ENCODE measurements at places on chromosomes 16 and 17.

GRCh38 chr17:6651919-6652452 is 424 bp downstream of the C17orf100 start:
- no peak for DNase-seq

DNA sequence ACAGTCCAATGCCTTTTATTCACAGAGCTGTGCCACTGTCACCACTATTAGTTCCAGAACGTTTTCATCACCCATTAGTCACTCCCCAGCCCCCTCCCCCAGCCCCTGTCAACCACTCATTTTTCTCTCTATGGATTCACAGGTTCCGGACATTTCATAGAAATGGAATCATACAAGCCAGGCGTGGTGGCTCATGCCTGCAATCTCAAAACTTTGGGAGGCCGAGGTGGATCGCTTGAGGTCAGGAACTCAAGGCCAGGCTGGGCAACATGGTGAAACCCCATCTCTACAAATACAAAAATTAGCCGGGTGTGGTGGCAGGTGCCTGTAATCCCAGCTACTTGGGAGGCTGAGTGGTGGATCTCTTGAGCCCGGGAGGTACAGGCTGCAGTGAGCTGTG is 759 bp upstream of the PAM16 start:
- DNase-seq: no peak

DNA sequence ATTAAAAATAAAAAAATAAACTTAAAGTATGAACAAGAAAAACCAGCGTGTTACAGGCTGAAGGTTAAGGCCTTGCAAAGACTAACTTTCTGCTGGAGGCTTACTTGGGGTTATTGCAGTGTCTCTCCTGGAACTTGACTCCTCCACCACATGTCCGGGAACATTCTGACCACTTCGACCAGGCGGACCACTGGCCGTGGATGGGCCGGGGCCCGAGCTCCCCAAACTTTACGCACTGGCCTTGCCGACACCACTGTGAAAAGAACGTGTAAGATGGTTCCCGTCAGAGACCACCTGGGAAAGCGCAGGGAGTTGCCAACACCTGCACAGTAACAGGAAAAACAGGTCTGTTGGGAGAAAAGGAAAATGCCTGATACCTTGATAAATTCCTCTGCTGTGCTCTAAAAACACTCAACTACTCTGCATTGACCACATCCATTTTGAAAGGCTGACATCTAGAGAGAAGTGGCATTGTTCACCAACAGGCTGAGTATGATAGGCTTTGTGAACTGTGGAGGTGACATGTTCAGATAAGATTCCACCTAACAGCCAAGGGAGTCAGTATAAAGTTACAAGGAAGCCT is 99.1 kb downstream of the ADAMTS18 start:
- no peak for DNase-seq

DNA sequence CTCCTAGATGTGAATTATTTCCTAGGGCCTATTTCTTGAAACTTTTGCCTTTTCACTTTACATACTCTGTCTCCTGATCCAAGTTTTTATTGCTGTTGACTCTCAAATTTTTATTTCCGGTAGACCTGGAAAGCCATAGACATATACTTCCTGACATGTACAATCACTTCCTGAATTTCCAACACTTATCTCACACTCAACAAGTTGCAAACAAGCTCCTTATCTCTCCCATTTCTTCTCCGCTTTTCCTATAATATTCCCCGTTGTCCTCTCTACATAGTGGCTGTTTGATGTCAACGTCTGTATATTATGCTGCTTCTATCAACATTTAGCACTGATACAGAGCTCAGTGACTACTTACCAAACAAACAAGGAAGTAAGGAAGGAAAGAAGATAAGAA is 59.3 kb downstream of the IKZF3 start:
- DNase-seq: no peak

GRCh38 chr17:74150428-74151025 is 53.0 kb upstream of the RPL38 start:
- DNase-seq: no peak

DNA sequence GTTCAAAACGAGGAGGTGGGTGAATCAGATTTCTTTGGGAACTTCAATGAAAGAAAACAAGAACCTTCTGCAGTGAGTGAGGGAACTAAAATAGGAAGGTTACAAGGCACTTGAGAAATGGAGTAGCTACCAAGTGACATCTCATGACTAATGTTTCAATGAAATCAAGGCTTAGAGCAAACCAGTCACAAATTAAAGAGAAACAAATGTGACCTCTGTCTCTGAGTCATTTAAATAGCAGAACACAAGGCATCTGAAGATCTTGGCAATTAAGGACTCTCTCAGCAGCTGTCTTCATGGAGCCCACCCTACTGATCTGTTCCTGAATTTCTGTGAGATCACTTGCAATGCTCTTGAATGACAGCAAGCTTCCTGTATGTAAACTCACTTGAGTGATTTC is 109.5 kb downstream of the CDH11 start:
- DNase-seq: no peak

DNA sequence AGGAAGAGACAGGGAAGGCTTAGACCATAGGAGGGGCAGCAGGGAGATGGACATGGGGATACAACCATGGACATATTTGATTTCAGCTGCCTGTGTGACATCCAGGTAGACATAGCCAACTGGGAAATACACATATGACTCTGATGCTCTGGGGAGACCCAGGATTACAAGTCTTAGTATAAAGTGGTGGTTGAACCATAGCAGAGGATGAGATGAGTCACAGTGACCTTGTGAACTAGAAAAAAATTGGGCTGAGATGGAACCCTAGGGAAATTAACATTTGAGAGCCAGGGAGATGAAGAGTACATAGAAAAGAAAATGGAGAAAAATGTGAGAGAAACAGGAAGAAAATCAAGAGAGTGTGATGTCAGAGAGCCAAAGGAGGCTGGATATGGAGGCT is 10.2 kb downstream of the MARCHF10 start:
- no peak for DNase-seq

GRCh38 chr17:30095507-30096244 is 20.9 kb upstream of the NSRP1 start:
- DNase-seq: no peak

DNA sequence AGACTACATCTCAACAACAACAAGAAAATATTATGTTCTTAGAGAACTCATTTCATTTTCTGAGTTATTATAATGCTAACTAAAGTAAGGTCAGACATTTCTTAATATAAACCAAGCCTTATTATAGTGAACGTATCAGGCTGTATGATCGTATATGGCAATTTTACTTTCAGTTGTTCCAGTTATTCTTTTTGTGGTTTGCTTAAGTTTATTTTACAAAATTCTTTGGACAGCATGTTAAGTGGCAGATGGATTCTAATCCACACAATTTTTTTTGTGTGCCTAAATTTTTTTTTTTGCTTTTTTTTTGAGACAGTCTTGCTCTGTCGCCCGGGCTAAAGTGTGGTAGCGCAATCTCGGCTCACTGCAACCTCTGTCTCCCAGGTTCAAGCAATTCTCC is 59.0 kb downstream of the VMP1 start:
- no peak for DNase-seq

GRCh38 chr17:81867991-81868673 is 3.0 kb downstream of the ARHGDIA start:
- DNase-seq: peak; percentile 19

- DNase-seq: no peak
Observed at GRCh38 chr17:12927541-12928425, 90.0 kb downstream of the ELAC2 start.

DNA sequence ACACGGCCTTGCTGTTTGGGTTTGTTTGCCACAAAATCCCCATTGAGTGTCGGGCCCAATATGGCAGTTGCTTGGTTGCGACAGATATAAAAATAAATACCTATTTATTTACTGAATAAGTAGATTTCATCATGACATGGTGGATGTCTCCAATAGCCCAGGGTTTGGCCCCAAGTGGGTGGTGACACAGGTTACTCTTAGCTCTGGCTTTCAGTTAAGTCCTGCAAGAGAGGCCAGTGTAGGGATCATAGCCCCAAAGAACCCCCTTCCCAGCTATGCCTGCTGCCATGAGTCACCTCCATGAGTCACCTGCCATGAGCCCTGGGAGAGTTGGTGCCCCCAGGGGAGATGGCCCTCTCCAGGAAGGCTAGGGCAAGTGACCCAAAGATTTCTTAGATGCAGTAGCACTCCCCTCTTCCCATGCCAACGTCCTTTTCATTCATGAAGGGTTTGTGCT is 78.7 kb upstream of the LGALS9 start:
- DNase-seq: no peak

- no peak for DNase-seq
Observed at GRCh38 chr17:45224671-45225050, 3.0 kb downstream of the FMNL1 start.

DNA sequence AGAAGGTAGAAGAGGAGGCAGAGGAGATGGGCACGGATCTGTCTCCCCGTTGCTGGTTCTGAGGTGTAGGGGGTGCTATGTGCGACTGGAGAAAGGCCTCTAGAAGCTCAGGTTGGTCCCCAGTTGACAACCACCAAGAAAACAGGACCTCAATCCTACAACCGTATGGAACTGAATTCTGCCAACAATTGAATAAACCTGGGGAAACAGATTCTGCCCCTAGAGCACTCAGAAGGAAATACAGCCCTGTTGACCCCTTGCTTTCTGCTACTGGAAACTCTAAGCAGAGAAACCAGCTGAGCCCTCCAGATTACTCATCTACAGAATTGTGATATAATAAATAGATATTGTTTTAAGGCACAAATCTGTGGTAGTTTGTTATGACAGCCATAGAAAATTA is 313.0 kb upstream of the GOT2 start:
- DNase-seq: no peak

- no peak for DNase-seq
Observed at GRCh38 chr17:72349491-72349995, 228.7 kb downstream of the SOX9 start.

GRCh38 chr16:66167564-66168291 is 198.8 kb upstream of the CDH5 start:
- no peak for DNase-seq

DNA sequence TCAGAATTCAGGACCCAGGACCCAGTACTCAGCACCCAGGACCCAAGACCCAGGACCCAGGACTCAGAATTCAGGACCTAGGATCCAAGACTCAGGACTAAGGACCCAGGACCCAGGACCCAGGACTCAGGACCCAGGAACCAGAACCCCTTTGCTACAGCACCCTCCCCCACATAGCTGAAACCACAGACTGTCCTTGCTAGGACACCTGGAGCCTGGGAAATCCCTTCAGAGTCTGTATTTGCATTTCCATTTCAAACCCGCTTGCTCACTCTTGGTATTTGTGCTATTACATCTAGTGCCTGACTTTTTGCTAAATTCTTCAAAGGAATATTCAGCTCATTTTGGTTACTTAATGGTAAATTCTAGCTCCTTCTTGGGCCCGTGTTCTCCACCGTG is 275.8 kb upstream of the MAF start:
- no peak for DNase-seq

DNA sequence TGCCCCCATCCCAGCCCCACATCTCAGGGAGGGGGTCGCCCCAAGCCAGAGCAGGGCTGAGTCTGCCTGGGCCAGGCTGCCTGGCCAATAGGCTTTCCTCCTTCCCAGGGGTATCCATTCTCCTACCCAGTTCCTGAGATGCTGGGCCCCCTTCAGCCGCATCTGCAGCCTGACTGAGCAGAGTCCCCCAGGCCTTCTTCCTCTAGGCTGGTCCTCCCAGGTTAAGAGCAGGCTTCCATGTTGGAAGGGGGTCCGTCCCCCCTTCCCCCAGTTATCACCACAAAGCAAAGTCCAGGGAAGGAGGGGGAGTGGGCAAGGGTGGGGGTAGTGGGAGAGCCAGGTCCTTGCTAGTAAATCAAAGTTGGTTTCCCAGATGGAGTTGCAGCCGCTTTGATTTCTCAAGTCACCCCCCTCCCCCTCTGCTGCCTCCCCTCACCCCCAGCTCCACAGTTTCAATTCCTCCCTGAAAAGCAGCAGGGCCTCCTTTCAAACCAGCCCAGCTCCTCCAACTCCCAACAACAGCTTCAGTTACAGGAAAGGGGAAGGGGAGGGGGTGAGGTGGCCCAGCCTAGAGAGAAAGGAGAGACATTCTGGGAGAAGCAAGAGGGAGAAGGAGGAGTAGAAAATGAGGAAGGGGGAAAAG is 9.5 kb upstream of the FZD2 start:
- no peak for DNase-seq

DNA sequence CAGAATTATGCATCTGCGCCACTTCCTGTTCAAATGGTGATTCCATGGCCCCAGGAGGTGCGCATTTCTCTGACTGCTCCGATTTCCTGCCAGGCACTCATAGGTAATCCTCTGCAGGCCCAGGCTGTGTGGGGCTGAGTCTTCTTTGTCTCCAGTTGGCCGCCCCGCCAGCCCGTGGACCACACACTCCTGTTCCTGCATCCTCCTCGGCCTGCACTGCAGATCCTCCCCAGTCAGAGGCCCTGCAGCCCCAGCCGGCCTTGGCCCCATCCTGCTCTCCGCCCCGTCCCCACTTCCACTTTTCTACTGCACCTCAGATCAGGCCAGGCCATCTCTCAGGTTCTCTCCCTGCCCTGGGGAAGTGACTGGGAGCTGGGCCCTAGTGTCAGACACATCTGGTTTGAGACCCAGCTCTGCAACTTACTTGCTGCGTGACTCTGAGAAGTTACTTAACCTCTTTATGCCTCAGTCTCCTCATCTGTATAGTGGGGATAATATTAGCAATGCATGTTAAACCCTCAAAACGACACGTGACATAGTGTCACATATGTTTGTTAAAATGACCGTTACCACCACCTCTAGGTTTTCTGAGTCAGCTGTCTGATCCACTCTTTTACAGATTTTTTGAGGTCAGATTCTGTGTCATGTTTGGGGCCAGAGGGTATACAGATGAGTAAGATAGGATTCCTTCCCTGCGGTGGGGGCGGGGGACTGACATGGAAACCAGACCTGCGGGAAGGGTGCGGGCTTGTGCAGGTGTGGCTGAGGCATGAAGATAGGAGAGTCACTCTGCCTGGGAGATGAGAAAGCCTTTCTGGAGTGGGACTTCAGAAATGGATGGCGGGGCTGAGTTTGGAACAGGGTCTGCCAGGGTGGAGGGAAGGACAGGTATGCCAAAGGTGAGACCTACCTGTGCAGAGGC is 12.8 kb downstream of the RAB11FIP4 start:
- DNase-seq: no peak

DNA sequence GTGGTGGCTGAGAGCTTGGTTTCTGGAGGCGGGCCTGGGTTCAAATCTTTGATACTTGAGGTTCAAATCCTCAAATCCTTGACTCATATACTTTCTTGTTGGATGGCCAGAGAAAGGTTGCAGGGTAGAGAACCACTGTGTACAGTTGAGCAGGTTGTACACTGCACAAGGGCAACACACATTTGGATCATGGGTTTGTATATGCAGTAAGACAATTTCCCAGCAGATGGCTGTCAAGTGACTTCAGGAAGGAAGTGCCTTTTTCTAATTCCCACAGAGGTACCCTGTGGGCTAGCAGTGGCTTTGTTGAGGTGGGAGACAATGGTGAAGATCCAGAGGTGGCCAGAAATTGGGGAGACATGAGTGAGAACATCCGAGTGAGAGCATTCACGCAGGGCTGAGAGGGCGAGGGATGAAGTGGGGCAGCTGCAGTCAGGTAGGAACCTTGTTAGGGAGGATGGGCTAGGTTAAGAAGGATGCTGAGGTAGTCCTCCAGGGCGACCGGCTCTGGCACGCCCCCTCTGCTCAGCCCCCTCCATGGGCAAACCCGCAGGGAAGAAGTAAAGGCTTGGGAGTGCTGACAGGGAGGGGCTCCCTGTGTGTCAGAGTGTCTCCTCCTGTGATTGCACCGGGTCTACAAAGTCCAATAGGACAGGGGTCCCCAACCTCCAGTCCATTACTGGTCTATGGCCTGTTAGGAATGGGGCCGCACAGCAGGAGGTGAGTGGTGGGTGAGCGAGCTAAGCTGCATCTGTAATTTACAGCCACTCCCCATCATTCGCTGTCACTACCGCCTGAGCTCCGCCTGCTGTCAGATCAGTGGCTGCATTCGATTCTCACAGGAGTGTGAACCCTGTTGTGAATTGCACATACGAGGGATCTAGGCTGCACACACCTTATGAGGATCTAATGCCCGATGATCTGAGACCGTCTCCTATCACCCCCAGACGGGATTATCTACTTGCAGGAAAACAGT is 2.7 kb downstream of the C16orf89 start:
- DNase-seq: no peak
